SJCRH30 (cell line): ENCODE measurements at places on chromosomes 6 and 20. TPM values are rescaled to one million over a fixed set of nuclear protein-coding genes. Genes with fewer than 3 reads are reported as not detected.
A peak's percentile ranks its signal among the peaks of the same experiment; 100 is the strongest.

DNA sequence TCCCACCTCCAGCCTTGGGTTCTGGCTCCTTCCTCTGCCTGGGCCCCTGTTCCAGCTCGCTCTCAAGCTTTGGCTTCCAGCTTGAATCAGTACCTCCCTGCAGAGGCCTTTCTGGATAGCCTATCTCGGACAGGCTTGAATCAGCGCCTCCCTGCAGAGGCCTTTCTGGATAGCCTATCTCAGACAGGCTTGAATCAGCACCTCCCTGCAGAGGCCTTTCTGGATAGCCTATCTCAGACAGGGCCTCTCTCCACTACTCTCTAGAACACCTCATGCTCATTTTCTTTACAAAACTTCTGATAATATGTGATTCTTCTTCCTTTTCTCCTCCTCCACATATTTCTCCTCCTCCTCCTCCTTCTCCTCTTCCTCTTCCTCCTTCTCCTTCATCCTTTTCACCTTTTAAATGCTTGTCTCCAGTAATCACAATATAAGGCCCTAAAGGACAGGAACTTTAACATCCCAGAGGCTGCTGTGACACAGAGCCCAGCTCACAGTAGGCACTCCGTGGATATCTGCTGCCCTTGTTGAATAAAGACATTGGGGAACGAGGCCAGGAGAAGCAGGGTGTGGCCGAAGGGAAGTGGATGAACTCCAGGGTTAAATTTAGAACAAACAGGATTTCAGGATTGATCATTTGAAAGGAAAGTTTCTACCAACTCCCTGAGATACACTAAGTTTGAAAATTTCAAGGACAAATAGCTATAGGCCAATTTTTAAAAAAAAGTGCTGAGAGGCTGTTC, 9.3 kb upstream of the RPS6KA2 start:
- DNase-seq = no peak

DNA sequence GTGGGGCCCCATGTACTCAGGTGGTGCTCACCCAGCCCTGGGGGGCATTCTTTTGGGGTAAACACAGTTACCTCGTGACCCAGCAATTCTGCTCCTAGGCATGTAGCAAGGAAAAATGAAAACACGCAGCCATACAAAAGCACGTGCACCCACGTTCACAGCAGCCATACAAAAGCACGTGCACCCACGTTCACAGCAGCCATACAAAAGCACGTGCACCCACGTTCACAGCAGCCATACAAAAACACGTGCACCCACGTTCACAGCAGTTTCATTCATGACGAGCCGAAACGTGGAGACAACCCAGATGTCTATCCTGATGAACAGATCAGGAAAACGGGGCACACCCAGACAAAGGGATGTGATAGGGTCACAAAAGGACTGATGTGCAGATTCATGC, 57.1 kb downstream of the YTHDF1 start:
- no peak for DNase-seq

Gene PPARD
- 9.5 and 10.6 TPM in 2 replicates for total RNA-seq

GRCh38 chr6:83051377-83052172, 14.1 kb downstream of the UBE3D start:
- no peak for DNase-seq

Gene POLH
- 10.3 and 12.4 TPM in 2 replicates for total RNA-seq

GRCh38 chr6:12605888-12606345, 110.7 kb upstream of the PHACTR1 start:
- peak; percentile 65 for DNase-seq

- DNase-seq = no peak
Measured at GRCh38 chr6:53239526-53239925, 90.9 kb upstream of the GCM1 start.

- DNase-seq = no peak
Measured at GRCh38 chr6:22727710-22728109, 158.3 kb downstream of the HDGFL1 start.

Gene SERPINB6
- 60.4 and 62.5 TPM in 2 replicates for total RNA-seq

DNA sequence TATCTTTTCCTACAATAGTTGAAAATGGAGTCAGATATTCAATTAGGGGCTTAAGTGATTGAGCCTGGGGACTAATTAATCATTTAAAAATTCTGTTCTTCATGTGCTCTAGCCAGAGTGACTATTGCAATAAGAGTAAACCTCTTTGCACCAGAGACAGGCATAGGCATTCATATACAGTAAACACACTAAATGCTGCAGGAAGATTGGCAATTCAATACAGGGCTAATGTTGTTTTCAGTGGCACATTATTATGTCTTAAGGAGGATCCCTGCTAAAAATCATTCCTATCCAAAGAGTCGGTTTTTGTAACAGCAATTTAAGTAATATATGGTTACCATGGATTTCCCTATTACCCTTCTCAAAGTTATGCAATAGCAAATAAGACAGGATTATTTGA, 1.2 kb downstream of the PDE7B start:
- no peak for DNase-seq

Gene GCNT2
- total RNA-seq = 0.14 and 0.28 TPM in 2 replicates

Gene PRKN
- not detected in 2 replicates for total RNA-seq

GRCh38 chr20:57769756-57770155, 59.9 kb upstream of the PMEPA1 start:
- peak; percentile 65 for DNase-seq

GRCh38 chr20:60956194-60956593, 295.9 kb upstream of the CDH4 start:
- DNase-seq = no peak

Gene CNKSR3
- 29.6 and 33.8 TPM in 2 replicates for total RNA-seq

- DNase-seq = no peak
Measured at GRCh38 chr6:86943819-86944407, 6.6 kb downstream of the HTR1E start.

- no peak for DNase-seq
Measured at GRCh38 chr20:6806275-6806674, 38.8 kb downstream of the BMP2 start.

Gene CCND3
- total RNA-seq = 150 and 159 TPM in 2 replicates

Gene APOM
- 1.8 and 2.0 TPM in 2 replicates for total RNA-seq

Gene PAK5
- not detected in 2 replicates for total RNA-seq

GRCh38 chr6:119669221-119669620, 319.7 kb upstream of the MAN1A1 start:
- no peak for DNase-seq

DNA sequence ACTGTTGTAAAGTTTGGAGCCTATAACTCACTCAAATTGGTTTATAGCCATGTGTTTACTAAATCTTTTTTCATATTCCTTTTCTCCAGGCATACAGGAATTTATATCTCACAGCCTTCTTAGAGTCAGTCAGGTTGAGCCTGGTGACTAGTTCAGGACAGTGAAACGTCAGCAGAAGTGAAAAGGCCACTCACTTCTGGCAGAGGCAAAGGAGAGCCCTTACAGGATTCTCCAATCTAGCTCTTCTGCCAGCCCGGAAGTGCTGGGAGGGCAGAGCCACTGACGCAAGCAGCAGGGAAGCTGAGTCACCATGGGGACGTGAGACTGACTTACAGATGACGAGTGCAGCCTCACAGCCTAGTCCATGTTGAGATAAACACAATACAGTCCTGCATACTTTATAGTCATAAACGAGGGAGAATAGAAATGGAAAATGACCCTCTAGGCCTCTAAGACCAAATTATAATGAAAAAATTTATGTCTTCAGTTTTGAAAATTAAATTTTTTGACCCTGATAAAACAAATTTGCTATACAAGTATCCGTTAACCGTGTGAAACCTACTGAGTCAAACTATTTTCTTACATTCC, 1.3 kb downstream of the PXT1 start:
- DNase-seq = peak; percentile 93

- no peak for DNase-seq
Measured at GRCh38 chr20:39090906-39091305, 128.8 kb downstream of the DHX35 start.

Gene TMEM14A
- total RNA-seq = 18.5 and 21.7 TPM in 2 replicates

Gene TMEM244
- total RNA-seq = not detected in 2 replicates

GRCh38 chr20:8094850-8095249, 37.2 kb upstream of the PLCB1 start:
- no peak for DNase-seq

- no peak for DNase-seq
Measured at GRCh38 chr20:1328680-1329330, at the start of gene SDCBP2. SDCBP2 (minus strand) TSS chr20:1329139; CDS start chr20:1320416, 8,723 bp downstream.

Gene BEND6
- 0.48 and 0.93 TPM in 2 replicates for total RNA-seq

Gene SLCO4A1
- total RNA-seq = 3.9 and 5.8 TPM in 2 replicates

Gene IL17A
- not detected in 2 replicates for total RNA-seq

DNA sequence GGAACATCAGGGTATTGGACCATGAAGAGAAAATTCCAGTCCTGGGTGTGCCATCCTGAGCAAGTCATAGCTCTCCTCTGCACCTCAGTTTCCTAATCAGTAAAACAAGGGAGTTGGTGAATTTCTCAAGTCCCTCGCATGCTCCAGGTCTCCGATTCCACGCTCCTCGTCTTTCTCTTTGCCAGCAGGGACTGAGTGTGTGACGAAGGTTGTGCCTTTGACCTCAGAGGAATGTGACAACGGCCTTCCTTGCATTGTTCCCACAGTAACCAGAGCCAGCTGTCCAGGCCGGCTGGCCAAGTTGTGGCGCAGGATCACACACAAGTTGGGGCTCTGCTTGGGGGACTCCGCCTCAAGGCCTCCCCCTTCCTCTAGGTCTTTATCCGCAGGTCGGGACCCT, 217.3 kb downstream of the ATXN1 start:
- peak; percentile 31 for DNase-seq

DNA sequence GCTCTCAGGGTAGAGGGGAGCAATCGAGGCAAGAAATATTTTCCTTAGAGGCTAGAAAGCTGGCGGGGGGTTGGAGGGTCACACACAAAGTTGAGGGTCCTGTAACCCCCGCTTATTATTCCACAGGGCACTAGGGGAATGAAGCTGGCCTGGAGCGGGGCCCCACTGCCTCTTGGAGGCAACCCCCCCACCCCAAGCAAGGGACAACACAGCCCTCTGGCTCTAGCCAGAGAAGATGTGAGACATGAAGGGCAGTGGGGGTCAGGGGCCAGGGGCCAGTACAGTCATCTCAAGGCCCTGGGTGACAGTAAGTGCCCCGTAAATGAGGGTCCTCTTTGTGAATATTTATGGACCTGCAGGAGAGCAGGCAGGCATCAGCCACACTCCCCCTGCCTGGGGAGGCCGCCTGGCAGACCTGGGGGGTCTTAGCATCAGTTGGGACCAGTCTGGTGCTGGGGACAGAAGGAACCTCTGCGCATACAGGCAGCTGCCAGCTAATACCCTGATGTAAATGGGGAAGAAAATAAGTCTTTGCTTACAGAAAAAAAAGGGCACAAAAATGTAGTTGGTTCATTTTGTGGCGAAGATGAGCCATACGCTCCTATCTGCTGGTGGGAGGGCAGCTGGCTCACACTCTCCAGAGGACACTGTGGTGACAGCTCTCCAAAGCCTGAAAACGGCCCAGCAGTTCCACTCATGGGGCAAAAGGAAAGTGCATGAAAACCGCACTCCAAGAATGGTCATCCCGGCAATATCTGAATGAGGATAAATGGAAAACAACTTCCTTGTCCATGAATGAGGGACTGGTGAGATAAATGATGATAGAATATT, 21.9 kb downstream of the SPATA2 start:
- DNase-seq = no peak

- DNase-seq = no peak
Measured at GRCh38 chr6:7515363-7515762, 26.1 kb upstream of the DSP start.

GRCh38 chr6:44034931-44035345, 92.3 kb downstream of the MRPL14 start:
- no peak for DNase-seq

DNA sequence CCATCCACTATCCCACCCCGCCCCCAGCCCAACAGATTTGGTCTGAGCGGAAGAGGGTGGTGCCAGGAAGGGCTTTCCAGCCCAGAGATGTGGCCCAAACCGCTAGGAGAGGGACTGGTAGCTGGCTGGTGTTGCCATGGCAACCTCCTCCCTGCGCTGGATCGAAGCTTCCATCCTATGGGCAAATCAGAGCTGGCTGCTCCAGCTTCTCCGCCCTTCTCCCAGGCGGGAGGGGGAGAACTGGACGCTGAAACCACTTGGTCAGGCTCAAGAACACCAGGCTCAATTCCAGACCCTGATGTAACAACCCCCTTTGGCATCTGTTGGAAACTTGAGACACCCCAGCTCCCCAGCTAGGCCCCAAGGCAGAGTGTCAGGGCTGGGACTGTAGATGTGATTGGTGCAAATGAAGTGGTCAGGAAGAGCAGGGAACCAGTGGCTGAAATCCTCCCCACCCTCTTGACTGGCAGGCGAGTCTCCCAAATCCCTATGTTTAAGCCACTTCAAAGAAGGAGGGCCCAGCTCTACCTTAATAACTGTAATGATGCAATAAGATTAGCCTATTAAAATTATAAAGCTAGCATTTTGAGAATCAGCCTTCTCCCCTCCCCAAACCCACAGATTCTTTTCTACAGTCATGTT, 4.2 kb downstream of the RIMS4 start:
- peak; percentile 95 for DNase-seq

DNA sequence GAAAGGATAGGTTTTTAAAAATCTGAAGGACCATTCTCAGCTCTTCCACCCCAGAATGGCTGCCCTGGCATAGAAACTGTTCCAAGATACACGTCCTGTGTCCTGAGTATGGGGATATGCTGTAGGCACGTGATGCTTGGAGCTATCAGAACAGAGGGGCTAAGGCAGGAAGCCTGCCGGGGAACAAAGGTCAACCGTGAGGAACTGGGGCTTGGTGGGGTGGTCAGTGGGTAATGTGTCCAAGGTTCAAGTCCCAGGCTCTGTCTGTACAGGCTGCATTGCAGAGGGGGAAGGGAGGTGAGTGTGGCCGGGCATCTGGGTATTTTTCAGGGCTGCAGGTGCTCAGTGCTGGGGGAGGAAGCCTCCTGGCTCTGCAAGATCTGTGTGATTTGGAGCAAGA, 479.6 kb upstream of the CHD6 start:
- DNase-seq = no peak

Gene HTR1E
- not detected in 2 replicates for total RNA-seq

- no peak for DNase-seq
Measured at GRCh38 chr6:166629628-166630027, 2.6 kb upstream of the RPS6KA2 start.

Gene COL9A3
- 2.0 and 2.1 TPM in 2 replicates for total RNA-seq

GRCh38 chr6:139146317-139146726, 11.4 kb downstream of the HECA start:
- DNase-seq = no peak

- no peak for DNase-seq
Measured at GRCh38 chr6:37273690-37274089, 15.7 kb upstream of the TMEM217 start.

- no peak for DNase-seq
Measured at GRCh38 chr6:144758602-144759001, 473.5 kb downstream of the UTRN start.

Gene SLC22A16
- 0.38 TPM in 1 of 2 replicates, not detected in the other for total RNA-seq
